Nephron progenitor cell (in vitro differentiated cells): ENCODE measurements at places on chromosomes 7 and 10.

GRCh38 chr10:12975906-12976305 lies 25.6 kb downstream of the CCDC3 start:
- DNase-seq = no peak

- DNase-seq = no peak
These were observed 37.8 kb downstream of the RSU1 start for GRCh38 chr10:16779384-16779915.

DNA sequence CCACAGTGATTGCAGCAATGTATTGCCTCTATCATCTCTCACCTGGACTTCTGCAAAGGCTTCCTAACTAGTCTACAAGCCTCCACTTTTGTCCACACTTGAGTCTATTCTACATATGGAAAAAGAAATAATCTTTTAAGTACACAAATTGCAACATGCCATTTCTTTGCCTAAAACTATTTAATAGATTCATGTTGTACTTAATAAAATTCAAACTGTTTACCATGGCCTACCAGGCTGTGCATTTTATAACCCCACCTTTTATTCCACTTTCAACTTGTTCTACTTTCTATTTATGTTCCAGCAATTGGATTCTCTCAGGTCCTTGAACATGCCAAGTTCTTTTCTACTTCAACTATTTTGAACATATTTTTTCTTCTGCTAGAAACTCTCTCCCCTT lies 128.7 kb downstream of the GPR85 start:
- DNase-seq = no peak

DNA sequence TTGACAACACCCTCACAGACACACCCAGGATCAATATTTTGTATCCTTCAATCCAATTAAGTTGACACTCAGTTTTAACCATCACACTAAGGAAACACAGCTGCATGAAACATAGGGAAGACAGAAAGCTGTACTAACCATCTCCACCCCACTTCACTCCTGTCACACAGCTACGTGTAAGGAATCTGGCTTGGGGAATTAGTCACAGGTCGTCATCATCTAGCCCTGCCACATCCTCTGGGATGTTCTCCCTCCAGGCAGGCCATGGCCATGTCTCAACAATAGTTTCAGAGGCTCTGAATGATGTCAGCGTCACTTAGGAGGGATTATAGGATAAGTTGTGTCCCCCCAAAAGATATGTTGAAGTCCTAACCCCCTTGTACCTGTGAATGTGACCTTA lies 10.8 kb upstream of the SEMA3C start:
- DNase-seq = no peak

DNA sequence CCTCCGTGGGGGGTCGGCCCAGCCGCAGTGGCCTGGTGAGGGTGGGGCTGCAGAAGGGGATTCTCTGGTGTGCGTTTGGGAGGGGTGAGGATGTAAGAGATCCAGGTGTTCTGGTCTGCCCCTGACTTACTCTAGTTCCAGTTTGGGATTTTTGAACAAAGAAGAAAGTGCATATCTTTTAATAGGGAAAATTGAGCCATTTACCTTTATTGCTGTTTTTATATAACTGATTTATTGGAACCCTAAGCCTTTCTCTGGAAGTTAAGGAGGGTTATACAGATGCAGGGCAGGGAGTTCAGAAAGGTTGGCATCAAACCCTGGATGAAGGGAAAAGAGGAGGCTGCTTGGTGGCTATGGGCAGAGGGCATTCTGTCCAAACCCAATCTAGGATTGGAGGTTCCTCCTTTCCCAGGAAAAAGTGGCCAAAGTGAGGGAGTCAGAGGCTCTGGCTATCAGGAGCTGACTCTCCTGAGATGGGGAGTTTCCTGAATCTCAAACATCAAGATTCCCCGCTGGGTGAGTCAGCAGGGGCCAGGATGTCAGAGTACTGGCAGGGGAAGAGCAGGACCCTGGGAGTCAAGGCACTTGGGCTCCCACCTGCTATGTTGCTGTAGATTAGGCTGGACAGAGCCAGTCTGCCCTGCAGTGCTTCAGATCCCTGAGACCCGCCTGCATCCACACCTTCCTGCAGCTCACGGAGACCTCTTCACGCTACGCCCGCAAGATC lies 67.5 kb downstream of the CLIP2 start:
- no peak for DNase-seq

- no peak for DNase-seq
These were observed 2.9 kb upstream of the OSBPL3 start for GRCh38 chr7:24982917-24983316.

GRCh38 chr7:29878081-29878688 lies 71.9 kb downstream of the WIPF3 start:
- DNase-seq = no peak

DNA sequence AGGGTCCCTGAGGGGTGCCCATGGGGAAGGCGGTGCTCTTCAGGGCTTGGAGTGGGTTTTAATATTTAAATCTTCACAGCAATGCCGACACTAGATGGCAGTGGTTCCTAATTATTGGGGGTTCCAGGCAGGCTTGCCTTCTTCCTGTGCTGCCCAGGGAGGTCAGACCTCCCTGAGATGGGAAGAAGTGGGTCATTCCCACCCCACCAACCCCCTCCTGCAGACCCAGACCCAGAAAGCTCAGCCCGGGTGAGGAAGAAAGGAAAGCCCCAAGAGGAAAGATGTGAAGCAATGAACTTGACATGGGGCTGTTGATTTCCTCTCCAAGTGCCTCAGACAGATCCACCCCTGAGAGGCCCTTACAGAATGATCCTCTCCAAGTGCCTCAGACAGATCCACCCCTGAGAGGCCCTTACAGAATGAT lies 85.1 kb upstream of the LANCL2 start:
- DNase-seq = peak; percentile 71

DNA sequence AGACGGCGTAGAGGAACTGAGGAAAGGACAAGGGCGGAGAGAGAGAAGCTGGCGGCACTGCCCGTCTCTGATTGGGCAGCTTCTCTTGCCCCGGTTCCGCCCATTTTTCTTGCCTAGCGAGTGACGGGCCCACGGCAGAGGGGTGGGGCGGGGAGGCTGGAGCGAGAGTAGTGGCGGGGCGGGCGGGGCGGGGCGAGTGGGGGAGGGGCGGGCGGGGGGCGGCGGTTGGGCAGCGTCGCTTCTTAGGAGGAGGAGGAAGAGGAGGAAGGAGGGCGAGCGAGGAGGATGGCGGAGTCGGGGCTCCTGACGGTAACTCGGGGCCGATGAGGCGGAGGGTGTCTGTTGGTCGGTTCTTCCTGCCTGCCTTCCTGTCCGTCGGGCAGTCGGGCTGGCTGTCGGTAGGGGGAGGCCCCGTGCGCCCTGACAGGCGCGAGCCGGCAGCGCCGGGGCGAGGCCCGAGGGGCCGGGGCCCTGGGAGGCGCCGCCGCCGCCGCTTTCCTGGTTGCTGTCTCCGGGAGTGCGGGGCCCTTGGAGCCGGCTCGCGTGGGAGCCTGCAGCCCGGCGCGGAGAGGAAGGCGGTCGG lies at the start of gene SHOC2:
Gene SHOC2, plus strand, starts transcription at position 256 of the 583 bp plus-strand sequence. CDS start 44,755 bp downstream, outside the sequence.
- DNase-seq = peak; percentile 95

- no peak for DNase-seq
These were observed 51.8 kb downstream of the TMEM209 start for GRCh38 chr7:130153211-130153908.

DNA sequence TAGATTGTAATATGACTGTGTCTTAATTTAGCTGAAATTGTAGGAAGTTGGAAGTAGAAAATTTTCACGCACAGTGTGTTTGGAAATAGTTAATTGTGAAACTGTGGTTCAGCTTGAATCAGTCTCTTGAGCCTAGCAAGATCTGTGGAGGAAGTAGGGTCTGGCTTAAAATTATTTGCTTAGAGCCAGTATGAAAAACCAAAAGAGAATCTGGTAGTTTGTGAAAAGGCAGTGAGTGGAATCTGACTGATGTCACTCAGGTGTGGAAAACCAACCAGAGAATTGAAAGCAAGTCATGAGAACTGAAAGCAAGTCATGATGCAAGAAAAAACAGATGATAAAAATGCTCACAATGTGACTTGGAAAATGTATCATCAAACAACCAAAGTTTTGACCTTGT lies 11.5 kb downstream of the LIPJ start:
- DNase-seq = no peak

DNA sequence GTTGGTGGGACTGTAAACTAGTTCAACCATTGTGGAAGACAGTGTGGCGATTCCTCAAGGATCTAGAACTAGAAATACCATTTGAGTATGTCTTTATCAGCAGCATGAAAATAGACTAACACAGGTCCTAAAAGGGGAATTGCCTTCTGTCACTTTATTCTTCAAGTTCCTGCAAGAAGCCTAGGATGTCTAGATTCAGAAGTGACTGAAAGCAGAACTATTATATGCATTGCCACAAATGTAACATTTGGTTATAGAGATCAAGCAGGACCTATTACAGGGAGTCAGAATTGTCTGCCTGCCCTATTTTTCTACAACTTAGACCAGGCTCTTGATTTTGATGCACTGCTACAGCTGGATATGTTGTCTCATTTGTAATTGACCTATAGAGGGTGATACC lies 364.7 kb downstream of the SORCS1 start:
- DNase-seq = no peak

DNA sequence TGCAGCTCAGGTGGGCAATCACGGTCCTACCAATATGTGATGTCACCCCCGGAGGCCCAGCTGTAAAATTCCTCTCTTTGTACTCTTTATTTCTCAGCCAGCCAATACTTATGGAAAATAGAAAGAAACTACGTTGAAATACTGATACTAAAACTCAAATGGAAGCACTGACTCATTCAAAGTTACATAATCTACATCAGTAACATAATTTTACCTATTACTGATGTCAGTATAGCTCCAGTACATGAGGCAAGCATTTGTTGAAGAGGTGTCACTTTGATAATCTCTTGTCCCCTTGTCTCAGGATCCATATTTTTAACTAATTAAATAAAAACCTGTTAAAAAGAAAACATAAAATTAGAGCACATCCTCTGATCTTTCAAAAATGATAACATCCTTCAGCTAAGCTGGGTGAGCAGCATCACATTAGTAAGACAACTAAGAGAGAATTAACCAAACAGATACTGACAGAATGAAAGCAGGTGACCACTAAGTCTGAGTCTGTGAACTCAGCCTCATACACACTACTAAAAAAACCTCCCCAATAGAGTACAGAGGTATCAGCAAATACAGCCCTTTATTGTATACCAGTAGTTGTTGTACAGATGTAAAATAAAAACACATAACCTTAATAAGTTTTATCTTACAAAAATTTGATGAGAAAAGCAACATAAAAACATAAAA lies 17.6 kb downstream of the SLC25A40 start:
- DNase-seq = no peak

- no peak for DNase-seq
These were observed 363.7 kb upstream of the PODXL start for GRCh38 chr7:131919920-131920709.

GRCh38 chr7:139675127-139676125 lies 102.4 kb downstream of the HIPK2 start:
- DNase-seq = no peak

- no peak for DNase-seq
These were observed 24.9 kb downstream of the BZW2 start for GRCh38 chr7:16670731-16671344.

GRCh38 chr10:24242562-24242961 lies 33.6 kb downstream of the KIAA1217 start:
- no peak for DNase-seq

GRCh38 chr7:52151559-52151958 lies 835.0 kb upstream of the COBL start:
- no peak for DNase-seq

DNA sequence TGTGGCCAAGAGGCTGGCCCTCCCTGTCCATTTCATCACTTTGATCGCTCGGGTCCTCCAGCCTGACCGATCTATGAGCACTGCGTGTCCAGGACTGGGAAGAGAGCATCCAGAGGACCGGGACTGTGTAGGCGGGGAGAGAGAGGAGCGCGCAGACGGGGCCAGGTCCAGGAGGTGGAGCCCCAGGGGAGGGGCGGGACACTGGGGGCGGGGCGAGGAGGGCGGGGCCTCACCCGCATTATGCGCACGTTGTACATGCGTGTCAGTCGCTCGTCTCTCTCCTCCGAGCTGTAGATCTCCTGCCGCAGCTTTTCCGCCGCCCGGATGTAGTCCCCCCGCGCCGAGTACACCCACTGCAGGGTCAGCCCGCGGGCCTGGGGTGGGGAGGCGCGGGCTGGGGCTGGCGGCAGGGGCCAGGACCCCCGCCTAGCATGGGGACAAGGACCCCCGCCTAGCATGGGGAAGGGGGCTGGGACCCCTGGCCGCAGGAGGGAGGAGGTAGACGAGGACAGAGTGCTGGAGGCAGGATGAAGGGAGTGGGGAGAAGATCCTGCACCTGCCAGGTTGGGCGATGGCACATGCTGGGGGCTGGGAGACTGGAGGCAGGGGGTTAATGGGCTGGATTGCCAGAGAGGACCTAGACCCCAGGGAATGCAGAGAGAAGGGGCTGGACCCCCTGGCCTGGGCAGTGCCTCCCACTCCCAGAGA lies 14.3 kb downstream of the MOSPD3 start:
- DNase-seq = peak; percentile 87

DNA sequence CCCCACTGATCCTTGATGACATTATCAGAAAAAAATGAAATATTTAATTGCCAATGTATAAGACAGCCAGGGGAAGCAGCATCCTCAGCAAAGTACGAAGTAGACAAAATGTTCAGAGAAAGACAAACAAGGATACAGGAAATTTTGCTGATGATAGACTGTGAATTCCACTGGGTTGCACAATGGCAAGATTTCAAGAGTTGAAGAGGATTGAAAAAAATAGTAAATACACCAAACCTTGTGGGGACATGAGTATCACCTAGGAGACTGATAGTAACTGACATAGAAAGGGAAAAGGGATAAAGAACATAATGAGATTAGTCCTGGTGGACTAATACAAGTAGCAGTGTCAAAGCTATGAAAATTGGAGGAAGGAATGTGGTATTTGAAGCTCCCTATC lies 16.5 kb downstream of the CNOT4 start:
- DNase-seq = no peak

DNA sequence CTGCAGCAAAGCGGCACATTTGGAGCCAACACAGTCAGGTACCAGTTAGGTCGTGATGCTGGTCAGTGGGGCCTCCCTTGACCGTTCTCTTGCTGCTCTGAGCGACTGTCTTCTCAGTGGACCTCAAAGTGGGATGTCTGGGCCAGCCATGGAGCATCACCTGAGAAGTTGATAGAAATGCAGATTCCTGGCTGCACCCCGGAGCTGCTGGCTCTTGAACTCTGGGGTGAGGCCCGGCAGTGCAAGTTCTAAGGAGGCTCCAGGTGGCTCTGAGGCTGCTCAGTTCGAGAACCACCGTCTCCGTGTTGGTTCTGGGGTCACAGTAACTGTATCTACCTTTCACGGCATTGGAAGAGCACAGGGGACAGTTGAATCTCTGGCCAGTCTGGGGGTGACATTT lies 147.5 kb downstream of the WDR37 start:
- no peak for DNase-seq

GRCh38 chr7:15245831-15246230 lies 316.0 kb downstream of the AGMO start:
- no peak for DNase-seq

- DNase-seq = no peak
These were observed 159.2 kb downstream of the BTAF1 start for GRCh38 chr10:92082583-92083280.
